NCI-H1694 (cell line): ENCODE measurements at places on chromosomes 7 and 10.

DNA sequence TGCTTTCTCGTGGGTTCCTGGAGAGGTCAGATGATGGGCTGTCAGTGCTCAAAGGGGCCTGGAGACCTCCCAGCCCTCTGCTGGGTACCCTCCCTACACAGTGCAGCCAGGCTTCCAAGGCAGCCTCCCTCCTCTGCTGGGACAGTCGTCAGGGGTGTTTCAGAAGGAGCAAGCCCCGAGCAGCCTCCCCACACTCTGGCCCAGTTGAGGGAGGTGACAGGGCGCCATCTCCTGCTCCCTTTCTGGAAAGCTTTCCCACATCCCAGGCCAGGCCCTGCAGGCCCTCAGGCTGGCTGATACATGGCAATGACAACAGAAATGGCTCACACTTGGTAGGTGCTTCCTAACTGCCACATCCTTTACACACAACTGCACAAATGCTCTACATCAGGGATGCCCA lies 32.1 kb downstream of the KCNMA1 start:
- peak; percentile 19 for DNase-seq

- DNase-seq = no peak
Observed at GRCh38 chr10:130169136-130169859, 33.1 kb downstream of the GLRX3 start.

- DNase-seq = no peak
Observed at GRCh38 chr7:15309872-15310271, 251.9 kb downstream of the AGMO start.

DNA sequence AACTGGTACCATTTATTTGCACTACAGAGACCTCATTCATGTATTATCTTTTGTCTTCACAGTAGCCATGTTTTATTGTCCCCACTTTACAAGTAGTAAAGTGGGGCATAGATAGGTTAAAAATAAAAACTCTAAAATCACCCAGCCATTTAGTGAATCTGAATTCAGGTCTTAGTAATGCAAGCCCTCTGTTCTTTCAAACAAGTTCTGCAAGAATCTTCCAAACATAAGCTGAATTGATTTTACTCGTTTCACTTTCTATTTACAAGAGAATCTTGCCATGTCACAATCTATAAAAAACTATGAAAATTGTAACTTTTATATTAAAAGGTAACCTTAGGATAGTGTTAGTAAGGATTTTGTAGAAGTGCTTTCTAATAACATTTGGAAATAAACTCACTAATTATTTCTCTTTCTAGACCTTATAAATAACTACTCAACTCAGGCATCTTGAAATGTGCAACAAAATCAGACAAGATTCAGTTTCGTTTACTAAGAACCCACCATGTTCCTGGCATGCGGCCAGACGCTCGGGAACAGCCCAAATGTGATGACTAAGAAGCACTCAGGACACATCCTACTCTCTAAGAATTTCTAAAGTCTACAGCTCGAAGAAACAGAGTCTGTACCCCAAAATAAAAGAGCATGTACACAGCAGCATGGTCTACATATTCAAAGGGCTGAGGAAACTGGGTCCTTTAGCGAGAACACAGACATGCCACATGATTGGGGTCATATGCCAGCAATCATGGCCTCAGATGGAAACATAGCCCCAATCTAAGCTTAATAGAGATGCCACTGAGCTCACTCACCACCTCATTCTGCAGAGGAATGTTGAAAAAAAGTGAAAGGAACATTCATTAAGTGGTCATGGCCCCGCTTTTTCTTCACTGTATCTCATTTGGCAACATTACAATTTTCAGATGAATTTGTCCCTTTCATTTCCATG lies 167.6 kb downstream of the AMPH start:
- no peak for DNase-seq

- DNase-seq = no peak
Observed at GRCh38 chr10:28711776-28712175, 34.5 kb downstream of the BAMBI start.

DNA sequence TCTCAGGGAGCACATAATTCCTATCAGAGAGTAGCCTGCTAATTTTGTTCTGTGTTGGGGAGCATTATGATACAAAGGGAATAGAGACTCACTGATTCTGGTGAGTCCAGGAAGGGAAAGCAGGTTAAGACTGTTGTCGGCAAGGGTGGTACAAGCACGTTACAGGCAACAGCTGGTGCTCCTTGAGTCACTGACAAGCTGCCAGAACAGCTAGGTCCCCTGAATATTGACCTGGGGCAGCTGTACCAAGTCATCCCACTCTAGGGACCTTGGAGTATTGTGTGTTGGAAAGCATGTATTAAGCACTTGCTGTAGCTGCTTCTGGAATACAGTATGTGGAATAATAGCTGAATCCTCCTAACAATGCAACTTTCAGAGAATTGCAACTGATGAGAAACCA lies 37.0 kb upstream of the GLCCI1 start:
- peak; percentile 20 for DNase-seq

- DNase-seq = no peak
Observed at GRCh38 chr7:18532813-18533212, 37.3 kb downstream of the HDAC9 start.

- no peak for DNase-seq
Observed at GRCh38 chr7:7979558-7979957, 11.0 kb downstream of the GLCCI1 start.

DNA sequence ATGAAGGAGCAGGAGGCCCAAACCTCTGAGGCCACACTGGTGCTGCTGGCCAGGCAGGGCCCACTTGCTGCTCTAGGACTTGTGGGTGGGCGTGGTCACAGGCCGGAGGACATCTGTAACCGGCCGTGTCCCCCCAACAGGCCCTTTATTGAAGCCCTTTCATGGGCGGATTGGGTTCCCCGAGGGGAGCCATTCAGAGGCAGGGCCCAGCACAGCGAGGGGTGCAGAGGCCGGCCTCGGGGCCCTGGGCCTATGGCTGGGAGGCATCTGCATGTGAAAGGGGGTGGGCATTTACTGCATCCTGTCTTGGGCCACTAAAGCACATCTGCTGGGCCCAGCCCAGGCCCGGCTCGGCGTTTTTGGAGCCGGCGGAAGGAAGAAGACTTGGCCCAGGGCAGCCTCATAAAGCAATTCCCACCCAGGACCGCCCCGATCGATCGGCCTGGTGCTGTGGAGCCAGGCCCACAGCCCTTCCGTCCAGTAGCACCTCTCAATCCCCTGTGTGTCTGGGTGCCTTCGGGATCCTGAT lies 8.4 kb downstream of the LHPP start:
- DNase-seq = no peak

GRCh38 chr10:46530249-46531186 lies 25.9 kb downstream of the GPRIN2 start:
- DNase-seq = no peak

DNA sequence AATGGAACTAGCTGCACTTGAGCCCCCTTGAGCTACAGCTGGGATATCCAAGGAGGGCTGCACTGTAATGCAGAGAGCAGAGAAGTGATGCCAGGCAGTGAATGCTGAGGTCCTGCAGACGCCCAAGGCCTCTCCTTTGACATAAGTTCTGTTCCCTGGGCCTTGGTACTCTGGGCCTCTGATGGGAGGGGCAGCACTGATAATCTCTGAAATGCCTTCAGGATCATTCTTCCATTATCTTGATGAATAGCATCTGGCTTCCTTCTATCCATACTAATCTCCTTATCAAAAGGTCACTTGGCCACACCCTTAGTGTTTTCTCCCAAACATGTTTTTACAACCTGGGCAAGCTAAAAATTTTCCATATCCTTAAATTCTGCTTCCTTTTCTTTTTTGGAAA lies 6.9 kb downstream of the GRB10 start:
- no peak for DNase-seq

DNA sequence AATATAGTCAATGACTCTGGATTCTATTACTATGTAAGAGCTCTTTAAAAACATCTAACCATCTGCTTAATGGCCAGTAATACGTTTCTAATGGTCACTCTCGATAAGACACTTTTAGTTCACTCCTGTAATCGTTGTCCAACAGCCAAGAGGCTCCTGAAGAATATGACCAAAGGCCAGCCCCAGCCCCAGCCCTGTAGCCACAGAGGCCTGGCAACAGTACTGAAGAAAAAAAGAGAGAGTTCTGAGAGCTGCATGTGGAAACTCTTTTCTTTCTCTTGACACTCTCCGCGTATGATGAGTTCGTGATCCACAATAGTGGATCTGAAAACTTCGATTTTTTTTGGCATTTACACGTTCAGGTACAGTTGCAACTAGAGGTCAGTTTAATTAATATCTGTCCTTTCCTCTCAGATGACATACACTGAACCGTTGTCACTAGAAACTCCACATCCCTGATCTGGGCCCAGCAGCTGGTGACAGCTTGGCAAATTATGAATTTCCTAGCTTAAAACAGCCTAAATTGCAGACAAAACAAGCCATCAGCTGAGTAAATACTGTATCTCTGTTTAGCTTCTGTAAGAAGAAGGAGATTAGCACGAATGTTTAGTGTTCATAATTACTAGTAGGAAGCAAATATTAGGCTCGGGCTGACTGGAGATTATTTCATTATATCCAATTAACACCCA lies 456.7 kb downstream of the LRMDA start:
- DNase-seq = peak; percentile 47

DNA sequence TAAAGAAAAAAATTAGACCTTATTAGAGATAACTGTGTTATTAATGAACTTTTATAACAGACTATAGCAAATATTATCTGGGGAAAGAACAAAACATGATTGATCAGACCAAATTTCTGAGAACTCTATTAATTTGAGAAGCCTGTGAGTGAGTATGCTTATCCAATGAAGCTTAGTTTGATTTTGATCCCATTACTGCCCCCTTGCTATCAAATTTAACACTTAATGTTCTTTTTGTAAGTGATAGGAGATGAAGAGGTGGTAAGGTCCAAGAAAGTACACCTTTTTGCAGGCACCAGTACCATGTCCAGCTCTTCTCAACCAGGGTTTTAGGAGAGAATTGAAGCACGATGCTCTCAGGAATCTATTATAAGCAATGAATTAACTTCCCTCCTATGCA lies 49.9 kb downstream of the ZNF365 start:
- DNase-seq = no peak

- DNase-seq = no peak
Observed at GRCh38 chr7:149850716-149851115, 12.5 kb downstream of the ZNF862 start.

DNA sequence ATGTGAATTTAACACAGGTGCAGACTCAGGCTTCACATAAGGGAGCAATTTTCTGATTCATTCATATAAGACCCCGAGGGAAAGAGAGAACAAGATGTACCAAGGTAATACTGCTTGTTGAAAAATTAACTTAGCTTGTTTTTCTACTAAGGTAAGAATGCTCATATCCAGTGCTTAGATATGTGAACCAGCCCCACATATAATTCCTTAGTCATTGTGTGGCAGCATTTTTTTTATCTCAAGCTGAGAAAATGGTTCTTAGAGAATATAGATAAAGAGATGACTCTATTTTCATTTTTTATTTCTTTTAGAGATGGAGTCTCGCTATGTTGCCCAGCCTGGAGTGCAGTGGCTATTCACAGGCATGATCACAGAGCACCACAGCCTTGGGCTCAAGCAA lies 121.8 kb upstream of the SEM1 start:
- no peak for DNase-seq

DNA sequence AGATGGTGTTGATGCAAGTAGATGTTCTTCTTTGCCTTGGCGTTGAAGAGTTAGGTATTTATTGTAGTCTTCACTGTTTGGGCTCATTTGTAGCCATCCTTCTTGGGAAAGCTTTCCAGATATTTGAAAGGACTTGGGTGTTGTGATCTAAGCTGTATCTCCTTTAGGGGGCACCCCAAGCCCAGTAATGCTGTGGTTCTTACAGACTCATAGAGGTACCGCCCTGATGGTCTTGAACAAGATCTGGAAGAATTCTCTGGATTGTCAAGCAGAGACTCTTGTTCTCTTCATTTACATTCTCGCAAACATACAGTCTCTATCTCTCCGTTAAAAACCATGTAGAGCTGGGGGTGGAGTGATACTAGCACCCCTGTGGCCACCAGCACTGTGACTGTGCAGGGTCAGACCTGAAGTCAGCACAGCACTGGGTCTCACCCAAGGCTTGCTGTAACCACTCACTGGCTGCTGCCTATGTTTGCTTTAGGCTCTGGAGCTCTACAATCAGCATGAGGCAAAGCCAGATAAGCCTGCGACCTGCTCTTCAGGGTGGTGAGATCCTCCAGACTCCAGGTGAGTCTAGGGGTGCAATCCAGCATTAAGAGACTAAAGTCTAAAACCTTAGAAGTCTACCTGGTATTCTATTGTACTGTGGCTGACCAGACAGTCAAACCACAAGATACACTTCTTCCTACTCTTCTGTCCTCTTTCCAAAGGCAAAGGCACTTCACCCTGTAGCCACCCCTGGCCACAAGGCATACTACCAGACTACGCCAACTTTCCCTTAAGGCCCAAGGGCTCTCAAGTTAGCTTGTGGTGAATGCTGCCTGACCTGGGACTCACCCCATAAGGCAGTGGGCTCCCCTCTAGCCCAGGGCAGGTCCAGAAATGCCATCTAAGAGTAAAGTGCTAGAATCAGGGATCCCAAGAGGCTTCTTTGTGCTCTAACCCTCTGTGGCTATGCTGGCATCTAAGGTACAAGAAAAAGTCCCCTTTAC lies 209.7 kb upstream of the TMEM196 start:
- DNase-seq = no peak

GRCh38 chr10:78312197-78313047 lies 278.8 kb downstream of the RPS24 start:
- DNase-seq = no peak

DNA sequence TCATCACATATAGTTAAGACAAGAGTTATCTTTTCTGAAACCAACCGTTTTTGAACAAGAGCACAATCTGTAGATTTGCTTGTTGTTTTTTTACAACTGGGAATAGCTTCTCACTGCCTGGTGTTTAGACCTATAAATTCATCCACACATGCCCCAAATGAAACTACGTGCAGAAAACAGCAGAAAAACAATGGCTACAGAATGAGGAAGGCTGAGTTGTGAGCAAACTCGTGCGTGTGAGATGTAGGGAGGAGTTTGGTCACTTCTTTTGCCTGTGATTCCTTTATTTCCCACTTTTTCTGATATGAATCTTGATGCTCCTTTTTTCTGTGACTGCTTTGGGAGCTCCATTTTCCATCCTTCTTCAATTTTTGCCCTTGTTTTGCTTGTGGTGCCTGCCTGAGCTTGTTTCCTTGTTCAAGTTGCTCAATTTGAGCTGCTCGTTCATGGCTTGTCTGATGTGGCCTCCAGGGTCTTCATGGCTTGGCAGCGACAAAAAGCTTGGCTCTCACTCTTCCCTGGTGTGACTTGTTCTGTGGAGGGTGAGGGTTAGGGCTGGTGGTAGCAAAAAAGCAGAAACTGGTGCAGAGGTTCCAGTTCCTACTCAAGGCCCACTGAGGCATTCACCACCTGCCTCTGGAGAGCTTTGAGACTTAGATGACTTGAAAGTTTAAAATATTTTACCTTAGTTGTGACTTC lies 76.9 kb downstream of the ZNF365 start:
- DNase-seq = no peak
